Activated naive CD4-positive, alpha-beta T cell treated with anti-CD3 and anti-CD28 coated beads for 36 hours (primary cell): ENCODE measurements at places on chromosomes 12 and 14. TPM values are rescaled to one million over a fixed set of nuclear protein-coding genes. Genes with fewer than 3 reads are reported as not detected.

GPR135 gene
- total RNA-seq, result 0.67 TPM

BMAL2 gene
- total RNA-seq, result 9.2 TPM

SLC6A13 gene
- total RNA-seq, result not detected

DBX2 gene
- not detected for total RNA-seq

HHIPL1 gene
- total RNA-seq, result 0.31 TPM

SLC17A8 gene
- not detected for total RNA-seq
